ENCODE measurements at places on chromosomes 4 and X. TPM values are rescaled to one million over a fixed set of nuclear protein-coding genes. Genes with fewer than 3 reads are reported as not detected.

DNA sequence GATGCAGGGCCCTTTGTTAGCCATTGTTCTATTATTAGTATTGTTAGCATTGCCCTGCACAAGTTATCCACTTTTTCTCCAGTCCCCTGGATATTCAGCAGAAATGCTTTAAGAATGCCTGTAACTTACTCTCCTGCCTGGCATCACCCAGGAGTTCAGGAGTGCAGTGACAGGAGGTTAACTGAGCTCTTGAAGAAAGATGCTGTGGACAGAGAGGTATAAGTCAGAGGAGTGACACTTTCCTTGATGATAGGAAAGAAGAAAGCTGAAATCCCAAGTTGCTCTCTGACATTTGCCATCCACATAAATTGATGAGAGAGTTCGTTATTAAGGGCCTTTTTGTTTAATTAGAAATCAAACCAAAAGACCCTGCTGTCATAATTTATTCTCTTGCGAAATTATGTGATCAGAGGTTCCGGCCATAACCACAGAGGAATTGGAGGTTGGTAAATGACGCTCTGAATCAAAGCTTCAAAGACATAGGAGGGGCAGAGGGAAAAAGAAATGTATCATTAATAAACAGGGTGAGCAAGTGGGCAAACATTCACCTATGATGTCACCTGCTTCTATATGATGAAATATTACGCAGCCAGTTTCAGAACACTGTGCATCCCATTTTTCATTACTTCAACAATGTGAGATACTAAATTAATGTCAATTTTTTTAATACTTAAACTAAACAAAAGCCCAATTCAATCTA is 230.2 kb upstream of the JADE1 start:
- no peak for DNase-seq

DNA sequence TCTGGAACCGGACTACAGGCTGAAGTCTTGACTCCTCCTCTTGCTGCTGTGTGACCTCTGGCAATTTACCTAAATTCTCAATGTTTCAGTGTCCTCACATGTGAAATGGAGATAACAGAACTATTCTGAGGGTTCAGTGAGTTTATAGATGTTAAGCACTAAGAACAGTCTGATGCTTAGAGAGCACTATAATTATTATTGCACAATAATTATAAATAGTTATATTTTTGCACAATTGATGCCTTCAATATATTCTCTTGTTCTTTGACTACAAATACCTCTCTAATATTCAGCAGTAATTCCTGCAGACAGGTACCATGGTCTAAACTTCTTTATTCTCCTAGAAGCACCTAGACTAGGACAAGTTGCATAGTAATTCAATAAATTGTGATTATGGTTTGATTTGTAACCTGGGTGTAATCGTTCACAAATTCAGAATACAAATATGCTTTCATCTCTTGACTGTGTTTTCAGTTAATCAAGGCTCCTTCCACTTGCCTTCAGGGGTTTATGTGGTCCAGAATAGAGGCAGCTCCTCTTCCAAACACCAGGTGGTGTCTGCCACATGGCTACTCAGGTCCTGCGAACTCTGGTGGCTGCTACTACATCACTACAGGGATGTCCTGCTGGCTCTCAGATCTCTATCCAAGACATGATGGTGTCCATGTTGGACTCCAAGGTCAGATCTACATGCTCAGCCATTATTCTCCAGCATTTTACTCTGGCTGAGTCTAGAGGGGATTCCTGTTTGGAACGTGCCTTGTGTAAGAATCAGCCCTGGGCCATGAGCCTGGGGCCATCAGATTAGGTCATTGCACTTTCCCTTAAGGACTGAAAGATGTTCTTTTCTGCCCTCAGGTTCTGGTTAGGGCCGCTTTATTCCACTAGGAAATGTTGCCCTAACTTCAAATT is 103.4 kb downstream of the QRFPR start:
- peak; percentile 76 for DNase-seq

GRCh38 chr4:100547541-100548199 is 29.8 kb upstream of the EMCN start:
- DNase-seq, result peak; percentile 75

The DUX4 gene
- not detected for total RNA-seq

- DNase-seq, result no peak
Observed at GRCh38 chr4:121093261-121093660, 20.9 kb upstream of the NDNF start.

DNA sequence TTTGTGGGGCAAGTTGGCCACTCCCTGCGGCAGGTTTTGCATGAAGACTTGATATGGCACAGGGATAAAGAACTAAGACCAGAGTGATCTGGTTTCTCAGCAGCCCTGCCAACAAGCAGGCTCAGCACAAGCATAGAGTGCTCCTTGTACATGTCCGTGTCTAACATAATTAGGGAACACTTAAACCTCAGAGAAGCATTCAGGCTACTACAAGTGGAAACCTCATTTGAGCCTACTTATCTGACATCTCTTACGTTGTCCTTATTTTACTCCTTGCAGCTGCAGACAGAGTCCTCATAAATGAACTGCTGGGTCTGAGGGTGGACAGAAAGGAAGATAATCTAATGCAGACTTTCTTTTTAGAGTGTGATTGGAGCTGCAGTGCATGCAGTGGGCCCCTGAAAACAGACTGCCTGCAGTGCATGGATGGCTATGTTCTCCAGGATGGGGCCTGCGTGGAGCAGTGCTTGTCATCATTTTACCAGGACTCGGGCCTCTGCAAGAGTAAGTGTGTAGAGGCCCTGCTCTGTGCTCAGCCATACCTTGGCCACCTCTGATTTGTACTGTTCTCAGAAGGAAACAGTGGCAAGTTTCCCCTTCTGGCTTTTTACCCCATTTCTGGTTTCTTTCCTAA is 179.1 kb upstream of the ANXA3 start:
- DNase-seq, result no peak

- DNase-seq, result no peak
Observed at GRCh38 chrX:97763981-97764380, 880.3 kb downstream of the RPA4 start.

- DNase-seq, result no peak
Observed at GRCh38 chr4:37427193-37427592, 182.7 kb downstream of the NWD2 start.

GRCh38 chr4:6229671-6230501 is 29.5 kb upstream of the JAKMIP1 start:
- DNase-seq, result peak; percentile 26

DNA sequence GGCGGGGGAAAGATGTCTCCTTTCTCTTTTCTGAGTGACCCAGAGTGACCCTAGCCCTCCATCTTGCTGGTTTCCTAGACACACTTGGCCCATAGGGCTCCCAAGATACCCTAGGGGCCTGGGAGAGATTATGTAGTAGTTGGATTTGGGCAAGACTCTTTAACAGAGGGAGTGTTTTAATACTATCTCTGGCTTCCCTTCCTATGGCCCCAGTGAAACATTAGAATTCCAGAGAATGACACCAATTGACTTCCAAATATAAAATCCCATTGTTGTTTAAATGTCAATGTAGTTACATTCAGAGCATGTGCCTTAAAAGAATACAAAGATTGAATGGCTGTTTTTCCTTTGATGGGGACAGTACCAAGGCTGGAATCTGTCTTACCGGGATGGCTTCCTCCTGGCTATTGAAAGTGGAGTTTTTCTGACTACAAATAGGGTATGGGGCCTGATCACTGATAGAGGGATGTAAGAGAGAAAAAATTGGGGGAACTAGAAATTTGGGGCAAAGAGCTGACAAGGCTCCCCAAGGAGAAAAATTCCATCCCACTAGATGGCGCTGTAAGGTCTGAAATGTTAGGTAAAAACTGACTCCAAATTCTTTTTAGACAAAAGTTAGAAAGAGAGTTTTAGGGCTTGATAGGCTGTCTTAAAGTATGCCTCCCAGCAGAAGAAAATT is 10.7 kb downstream of the TENT5D start:
- DNase-seq, result peak; percentile 54

DNA sequence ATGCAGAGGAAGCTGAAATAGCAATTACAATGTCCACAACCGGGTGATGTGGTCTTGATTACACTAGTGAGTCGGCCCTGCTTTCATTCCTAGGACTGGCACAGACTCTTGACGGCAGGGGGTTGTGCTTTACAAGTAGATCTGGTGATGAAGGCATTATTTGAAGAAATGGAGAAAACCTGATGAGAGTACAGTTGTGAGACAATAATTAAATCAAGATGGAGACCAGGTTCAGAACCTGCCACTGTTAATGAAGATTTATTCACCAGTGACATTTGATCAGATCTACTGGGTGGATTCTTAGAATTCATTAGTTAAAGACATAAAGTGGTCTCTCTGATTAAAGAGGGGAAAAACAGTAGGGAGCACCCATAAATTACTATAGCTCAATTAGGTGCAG is 747.2 kb downstream of the STPG2 start:
- no peak for DNase-seq

Data from endodermal cell (in vitro differentiated cells).